ENCODE measurements at places on chromosomes 3 and 15.

DNA sequence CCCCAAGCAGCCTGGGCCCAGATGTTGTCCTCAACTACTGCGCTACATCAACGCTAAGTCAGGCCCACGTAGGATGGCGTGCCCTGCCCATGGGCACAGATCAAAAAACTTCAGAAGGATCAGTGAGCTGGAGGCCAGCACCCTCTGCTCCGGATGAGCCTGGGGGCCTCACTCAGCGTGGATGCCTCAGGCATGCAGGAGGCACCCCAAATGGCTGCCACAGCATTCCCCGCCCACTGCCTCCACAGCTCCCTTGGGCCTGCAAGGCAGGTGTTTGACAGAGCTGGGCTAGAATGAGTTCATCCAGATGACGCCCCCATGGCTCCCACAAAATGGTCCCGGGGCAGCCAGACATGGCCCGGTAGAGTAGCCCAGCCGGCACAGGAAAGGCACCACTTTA, 7.1 kb downstream of the ATP2B2 start:
- no peak for DNase-seq

DNA sequence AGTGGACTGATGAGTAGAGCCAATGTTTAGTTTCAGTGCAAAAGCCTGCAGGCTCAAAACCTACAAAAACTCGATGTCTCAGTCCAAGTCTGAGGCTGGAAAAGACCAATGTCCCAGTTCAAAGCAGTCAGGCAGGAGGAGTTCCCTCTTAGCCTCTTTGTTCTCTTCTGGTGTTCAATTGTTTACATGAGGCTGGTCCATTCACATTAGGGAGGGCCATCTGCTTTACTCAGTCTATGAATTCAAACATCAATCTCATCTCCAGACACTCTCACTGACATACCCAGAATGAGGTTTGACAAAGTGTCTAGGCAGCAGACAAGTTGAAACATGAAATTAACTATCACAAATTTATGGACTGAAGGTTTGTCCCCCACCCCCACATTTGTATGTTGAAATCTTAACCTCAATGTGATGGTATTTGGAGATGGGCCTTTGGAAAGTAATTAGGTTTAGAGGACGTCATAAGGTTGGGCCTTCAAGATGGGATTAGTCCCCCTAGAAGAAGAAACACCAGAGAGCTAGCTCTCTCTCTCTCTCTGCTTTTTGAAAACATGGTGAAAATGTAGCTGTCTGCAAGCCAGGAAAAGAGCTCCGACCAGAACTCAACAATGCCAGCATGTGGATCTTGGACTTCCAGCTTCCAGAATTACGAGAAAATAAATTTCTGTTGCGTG, 438.5 kb upstream of the RGMA start:
- no peak for DNase-seq

GRCh38 chr15:59094077-59094476, 10.9 kb upstream of the CCNB2 start:
- DNase-seq, result no peak

GRCh38 chr3:111315930-111316587, 225.9 kb upstream of the CD96 start:
- peak; percentile 79 for DNase-seq

DNA sequence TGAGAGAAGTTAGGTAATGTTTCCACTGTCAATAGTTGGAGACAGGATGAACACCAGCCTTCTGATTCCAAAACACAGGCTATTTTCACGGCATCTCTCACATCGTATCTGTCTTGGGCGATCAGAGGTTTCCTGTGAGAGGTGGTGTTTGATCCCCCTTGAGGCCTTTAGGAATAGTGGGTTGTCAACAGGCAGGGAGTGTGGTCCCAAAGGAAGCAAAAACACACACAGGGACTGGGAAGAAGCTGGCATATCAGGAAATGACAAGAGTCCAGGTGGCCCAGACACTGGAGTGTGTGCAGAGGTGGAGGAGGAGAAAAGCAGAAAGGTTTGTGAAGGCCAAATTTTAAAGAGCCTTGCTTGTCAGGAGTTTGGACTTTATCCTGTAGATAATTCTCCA, 6.6 kb upstream of the MAGEF1 start:
- DNase-seq, result no peak

GRCh38 chr15:39167164-39168058, 413.5 kb upstream of the THBS1 start:
- DNase-seq, result peak; percentile 17
